Activated T-cell treated with anti-CD3 and anti-CD28 coated beads, Interleukin-2, amount 50 U/mL, for 72 hours (primary cell): ENCODE measurements at places on chromosomes 11 and 22. TPM values are rescaled to one million over a fixed set of nuclear protein-coding genes. Genes with fewer than 3 reads are reported as not detected.

DNA sequence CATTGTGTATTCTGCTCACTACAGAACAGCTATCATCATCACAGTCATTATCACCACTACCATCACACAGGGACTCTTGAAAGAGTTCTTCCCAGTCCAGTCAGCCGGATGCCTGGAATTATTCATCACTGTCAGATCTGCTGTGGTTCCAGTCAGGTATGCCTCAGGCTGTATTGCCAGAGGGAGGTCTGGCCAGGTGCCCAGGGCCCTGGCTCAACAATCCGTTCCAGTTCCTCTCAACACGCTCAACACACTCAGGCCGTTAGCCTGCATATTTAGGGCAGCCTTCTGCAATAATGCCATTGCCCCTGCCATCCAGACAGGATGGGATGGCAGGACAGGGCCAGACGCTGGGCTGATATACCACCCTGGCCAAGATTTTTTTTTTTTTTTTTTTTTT is 28.6 kb upstream of the RASL10A start:
- no peak for DNase-seq

DNA sequence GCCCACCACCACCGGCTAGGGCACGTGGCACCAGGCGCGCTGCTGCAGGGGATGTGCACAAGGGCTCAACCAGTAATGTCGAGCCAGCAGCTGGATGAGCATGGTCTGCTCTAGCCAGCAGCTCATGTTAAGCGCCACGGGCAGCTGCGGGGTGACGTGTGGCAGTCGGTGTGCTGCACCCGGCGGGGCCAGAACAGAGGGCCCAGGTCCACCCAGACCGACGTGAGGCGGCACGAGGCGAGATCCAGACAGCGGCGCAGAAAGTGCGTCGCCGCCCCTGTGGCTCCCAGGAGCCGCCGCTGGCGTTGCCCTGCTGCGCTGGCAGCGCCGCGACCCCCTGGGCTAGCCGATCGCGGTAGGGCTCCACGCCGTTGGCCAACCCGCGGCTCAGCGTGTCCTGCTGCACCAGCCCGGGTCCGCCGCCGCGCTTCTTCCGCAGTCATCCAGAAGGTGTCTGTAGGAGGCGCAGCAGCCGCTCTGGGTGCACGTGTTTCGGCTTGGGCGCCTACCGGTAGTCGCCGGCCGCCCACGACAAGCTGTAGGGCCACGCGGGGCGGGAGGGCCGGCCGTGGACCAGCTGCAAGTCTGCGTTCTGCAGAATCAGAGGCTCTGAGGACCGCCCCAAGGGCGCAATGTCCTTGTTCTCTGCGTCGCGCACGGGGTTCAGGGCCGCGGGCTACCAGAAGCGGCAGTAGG is 4.6 kb upstream of the GALR3 start:
- DNase-seq: peak; percentile 73

- DNase-seq: no peak
Measured at GRCh38 chr22:26812731-26813130, 155.3 kb downstream of the MIAT start.

- DNase-seq: no peak
Measured at GRCh38 chr11:117239295-117239694, 6.8 kb downstream of the RNF214 start.

Gene TMEM126A
- total RNA-seq: 42.5 TPM

Gene TMEM134
- total RNA-seq: 53.2 TPM

Gene GRAMD4
- 42.8 TPM for total RNA-seq
